ENCODE measurements at places on chromosomes 1 and 21.

- DNase-seq, result no peak
Measured at GRCh38 chr1:94792473-94793295, 27.5 kb upstream of the SLC44A3 start.

GRCh38 chr1:159921251-159921650, 4.1 kb downstream of the TAGLN2 start:
- DNase-seq, result no peak

DNA sequence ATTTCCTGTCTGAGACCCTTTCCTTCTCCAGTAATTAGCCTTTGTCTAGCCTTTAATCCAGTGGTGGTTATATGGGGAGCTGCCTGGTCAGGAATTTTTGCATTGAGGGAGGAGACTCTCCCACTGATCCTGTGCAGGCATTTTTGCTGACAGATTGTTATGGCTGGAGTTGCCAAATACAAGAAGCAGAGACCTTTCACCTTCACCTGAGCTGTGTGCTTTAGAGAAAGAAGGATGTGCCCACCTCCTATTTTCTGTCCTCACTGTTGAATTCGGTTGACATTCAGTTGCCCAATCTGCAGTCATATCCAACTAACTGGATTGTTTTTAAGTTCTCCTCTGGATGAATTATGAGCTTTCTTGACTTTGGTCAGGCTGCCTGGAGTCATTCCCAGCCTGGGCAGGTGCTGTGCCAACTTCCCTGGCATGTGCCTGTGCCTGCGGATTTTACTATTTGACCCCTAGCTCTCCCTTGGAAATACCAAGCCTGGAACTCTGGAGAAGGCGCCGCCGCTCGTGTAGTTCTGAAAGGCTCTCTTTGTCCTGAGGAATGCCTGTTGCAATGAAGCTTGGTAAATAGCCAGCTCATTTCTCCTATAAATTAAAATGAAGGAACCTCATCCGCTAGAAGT, 143.9 kb downstream of the NOS1AP start:
- no peak for DNase-seq

- DNase-seq, result no peak
Measured at GRCh38 chr1:40634901-40635655, 30.4 kb downstream of the RIMS3 start.

GRCh38 chr1:113836534-113836933, 24.3 kb upstream of the RSBN1 start:
- DNase-seq, result no peak

- no peak for DNase-seq
Measured at GRCh38 chr1:228381356-228381755, 25.3 kb downstream of the TRIM11 start.

DNA sequence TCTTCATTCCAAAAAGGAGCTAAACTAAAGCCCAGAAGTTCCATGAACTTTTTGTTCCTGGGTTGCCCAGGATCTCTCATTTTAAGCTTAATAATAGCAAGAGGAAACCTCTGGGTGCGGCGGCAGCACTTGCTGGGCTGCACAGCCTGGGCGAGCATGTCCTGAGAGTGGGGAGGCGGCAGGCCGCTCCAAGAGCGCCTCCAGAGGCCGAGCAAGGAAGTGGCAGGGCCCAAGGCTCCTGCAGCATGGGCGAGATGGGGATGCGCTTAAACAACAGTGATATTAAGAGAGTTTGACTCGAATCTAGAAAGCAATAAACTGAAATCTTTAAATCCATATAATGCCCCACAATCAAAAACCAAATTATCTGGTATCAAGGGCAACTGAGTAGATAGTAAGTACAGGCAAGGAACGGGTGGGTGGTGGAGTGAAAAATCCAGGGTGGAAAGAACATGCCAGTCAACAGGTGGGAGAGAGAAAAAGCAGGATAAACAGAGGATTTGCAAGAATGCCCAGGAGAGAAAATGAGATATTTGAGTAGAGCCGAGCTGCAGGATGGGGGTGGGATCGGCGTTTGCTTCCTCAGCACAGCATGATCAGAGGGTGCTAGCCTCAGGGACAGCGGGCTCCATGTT, 14.1 kb upstream of the TNR start:
- DNase-seq, result peak; percentile 2

- DNase-seq, result no peak
Measured at GRCh38 chr1:30521261-30521865, 202.0 kb downstream of the MATN1 start.

DNA sequence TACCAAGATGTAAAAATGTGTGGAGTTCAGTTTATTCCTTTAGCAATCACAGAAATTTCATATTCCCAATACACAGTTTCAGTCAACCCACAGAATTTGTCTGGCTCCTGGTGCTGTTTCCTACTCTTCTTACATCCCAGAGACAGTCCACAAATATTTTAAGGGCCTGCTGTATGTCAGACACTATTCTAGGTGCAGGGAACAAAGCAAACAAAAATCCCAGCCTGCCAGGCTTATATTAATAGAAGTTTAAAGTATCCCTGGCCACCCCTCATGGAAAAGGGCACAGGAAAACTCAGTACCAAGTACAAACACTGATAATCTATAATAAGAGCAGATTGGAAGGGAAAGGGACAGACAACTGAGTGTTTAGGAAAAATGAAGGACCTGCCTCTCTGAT, 194.8 kb downstream of the ZP4 start:
- no peak for DNase-seq

DNA sequence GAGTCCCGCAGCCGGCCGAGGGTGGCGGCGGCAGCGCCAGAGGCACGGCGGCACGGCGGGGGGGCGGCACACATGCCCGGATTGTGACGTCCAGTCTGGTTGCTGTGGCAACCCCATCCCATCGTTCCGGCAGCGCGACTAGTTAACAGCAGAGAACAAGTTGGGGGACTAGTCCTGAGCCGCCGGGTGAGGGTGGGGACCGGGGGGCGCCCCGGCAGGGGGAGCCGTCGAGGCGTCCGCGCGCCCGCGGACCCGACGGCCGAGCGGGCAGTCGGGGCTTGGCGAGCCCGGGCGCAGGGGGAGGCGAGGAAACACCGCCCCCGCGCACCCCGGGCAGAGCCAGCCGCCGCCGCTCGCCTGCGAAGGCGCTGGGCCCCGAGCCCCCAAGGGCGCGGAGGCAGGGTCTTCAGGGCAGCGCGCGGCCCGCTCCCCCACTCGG, at the start of gene CHD5:
Gene CHD5 (minus strand): TSS at position 54 of the 439 bp plus-strand sequence. CDS start 298 bp downstream, outside the sequence.
- DNase-seq, result no peak

DNA sequence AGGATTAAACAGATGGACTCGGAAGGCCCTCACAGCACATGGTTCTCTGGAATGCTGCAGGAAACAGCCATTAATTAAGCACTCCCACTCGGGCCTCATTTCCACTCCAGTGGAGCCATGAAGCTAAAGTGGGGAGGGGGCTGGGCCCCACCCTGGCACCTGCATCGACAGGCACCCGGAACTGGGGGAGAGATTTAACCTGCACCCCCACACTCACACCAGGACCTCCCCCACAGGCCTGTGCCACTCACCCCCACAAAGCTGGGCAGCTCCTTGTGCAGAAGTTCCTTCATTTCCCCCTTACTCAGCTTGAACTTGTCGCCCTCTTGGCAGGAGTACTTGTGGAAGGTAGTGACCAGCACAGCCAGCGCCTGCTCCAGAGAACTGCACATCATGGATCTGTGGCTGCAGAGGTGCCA, 2.2 kb downstream of the S100A2 start:
- DNase-seq, result no peak

DNA sequence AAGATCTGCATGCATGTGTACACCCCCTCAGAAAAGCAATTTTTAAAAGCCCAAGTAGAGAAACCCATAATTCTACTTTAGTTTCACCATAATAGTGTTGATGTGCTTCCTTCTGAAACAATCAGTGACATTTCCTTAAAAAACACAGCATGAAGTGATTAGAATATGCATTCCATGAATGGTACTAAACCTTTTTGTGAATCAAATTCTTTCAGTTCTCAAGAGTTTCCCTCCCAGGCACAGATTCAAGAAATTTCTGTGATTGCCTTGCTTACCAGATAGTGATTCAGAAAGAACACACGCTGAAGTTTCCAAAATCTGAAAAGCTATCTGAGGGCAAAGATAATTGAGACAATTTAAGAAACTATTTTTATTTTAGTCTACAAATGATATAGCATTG, 136.4 kb upstream of the ADGRL2 start:
- DNase-seq, result no peak

DNA sequence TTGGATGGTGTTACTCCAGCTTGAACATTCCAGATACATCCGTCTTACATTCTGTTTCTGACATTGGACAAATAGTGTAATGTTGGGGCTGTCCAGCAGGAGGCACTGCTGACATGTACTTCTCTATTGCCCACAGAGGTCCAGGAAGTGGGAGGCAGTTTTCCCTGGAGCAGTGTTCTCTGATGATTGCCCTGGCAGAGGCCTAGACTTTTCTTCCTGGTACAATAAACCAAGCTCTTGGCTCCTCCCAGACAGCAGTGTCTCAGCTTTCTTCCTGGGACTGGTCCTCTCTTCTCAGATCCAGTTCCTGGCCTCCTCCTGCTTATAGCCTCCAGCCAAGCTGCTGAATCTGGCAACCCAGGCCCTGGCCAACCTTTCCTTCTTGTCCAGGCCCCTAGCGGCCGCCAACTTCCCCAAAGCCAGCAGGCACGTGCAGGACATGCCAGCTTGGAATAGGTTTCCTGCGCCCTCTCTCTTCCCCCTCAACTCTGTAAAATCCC, 14.9 kb upstream of the IFNLR1 start:
- DNase-seq, result no peak

DNA sequence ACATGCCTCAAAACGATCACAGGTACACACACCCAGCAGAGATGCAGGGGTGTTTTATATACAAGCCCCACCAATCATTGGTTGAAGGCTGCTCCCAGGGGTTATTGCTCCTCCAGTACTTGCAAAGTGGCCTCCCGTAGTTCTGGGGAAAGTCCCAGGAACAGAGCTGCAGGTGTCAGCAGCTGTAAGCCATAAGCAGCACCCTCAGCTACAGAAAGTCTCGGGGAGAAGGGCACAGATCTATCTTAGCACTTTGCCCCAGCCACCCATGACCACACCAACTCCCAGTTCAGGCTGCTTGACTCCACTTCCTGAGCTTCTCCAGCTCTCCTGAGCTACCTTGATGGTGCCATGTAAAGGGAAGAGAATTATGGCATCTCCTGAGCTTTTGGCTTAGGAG, 222.7 kb upstream of the GJB5 start:
- DNase-seq, result no peak

- no peak for DNase-seq
Measured at GRCh38 chr1:21118167-21118566, 58.5 kb downstream of the EIF4G3 start.
